ENCODE measurements at places on chromosomes 2 and 18.

GRCh38 chr18:79610461-79611039, 69.1 kb upstream of the CTDP1 start:
- no peak for DNase-seq

GRCh38 chr2:229408962-229409361, 137.9 kb upstream of the PID1 start:
- DNase-seq: no peak

GRCh38 chr2:108423502-108424251, 25.3 kb upstream of the GCC2 start:
- no peak for DNase-seq

DNA sequence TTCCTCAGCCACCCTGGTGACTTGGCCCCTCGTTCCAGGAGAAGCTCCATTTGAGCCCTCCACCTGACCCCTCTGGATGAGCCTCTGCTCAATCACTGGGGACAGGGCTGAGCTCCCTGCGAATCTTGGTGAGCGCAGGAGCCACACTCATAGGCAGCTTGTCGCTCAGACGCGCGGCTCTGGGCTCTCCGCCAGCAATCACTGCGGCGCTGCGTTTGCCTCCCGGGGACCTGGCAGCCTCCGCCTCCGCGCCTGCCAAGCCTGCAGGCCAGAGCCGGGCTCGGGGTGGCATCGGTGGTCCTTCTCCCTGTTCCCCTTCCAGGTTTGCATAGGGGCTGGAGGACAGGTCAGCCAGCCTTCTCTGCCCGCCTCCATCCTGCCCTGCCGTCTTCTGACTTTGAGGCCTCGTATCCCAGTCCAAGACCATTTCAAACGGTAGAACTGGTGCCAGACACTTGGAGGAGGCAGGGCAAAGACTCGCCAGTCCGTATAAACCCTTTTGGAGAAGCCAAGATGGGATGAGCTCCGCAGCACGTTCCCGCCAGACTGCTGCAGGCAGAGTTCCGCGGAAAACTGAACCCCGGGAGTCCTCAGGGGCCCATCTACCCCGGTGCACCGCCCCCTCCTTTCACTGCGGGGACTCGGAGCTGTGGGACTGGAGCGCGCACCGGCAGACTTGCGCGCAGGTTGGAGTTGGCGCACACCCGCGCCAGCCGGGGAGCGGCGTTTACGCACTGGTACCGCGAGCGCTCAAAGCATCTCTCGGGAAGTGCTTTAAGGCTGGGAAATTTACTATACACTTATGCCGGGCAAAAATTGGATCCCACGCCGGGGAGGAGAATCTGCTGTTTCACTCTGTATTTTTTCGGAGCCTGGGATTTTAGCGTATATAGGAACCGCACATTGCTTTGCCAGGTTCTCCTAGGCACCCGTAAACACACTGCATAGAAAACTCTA, 1.1 kb upstream of the TACR1 start:
- no peak for DNase-seq

DNA sequence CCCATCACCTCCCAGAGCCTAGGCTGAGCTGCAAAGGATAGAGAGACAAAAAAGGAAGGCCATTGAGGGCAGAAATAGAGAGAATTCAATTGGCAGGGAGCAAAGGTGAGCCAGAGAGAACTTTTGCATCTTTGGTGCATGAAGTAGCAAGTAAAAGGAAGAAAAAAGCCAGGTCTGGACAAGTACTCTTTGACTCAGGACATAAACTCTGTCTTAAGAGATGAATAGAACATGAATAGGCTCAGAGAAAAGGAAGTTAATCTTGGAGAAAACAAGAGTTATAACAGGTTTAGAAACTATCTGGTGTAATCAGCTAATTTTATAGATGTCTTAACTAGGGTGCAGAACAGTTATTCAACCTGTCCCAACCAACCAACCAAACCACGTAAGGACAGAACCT, 95.2 kb downstream of the CNTNAP5 start:
- DNase-seq: no peak

Data from AML-193 (cell line).